ENCODE measurements at places on chromosomes 3 and 15. TPM values are rescaled to one million over a fixed set of nuclear protein-coding genes. Genes with fewer than 3 reads are reported as not detected.
A peak's percentile ranks its signal among the peaks of the same experiment; 100 is the strongest.

The HIGD2B gene
- total RNA-seq, result 0.55 TPM

The AADACL2 gene
- not detected for total RNA-seq

The SEMA5B gene
- total RNA-seq, result 1.6 TPM

The GABRB3 gene
- total RNA-seq, result not detected

The C3orf70 gene
- not detected for total RNA-seq

DNA sequence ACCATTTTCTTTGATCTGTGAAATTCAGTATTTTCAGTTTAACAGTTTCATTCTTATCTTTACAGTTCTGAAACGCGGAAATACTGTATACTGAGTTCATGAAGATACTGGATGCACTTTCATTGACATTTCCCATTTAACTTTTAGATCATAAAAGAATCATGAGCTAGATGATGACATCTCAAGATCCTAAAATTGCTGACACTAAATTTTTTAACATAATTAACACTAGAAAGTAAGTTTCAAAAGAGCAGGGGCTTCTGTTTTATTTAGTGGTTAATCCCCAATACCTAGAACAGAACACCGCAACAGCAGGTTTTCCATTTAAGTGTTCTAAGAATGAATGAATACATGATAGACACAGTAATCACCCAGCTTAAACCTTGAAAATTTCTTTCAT, 54.2 kb downstream of the SHQ1 start:
- peaks cover 7% of the 10 kb centered on the region for H3K4me1 ChIP-seq
- no peak overlapping the region for H3K27ac ChIP-seq
- DNase-seq, result no peak
- H3K27me3 ChIP-seq, result no peaks in the 10 kb centered on the region
- H3K36me3 ChIP-seq, result peaks cover 39% of the 10 kb centered on the region

DNA sequence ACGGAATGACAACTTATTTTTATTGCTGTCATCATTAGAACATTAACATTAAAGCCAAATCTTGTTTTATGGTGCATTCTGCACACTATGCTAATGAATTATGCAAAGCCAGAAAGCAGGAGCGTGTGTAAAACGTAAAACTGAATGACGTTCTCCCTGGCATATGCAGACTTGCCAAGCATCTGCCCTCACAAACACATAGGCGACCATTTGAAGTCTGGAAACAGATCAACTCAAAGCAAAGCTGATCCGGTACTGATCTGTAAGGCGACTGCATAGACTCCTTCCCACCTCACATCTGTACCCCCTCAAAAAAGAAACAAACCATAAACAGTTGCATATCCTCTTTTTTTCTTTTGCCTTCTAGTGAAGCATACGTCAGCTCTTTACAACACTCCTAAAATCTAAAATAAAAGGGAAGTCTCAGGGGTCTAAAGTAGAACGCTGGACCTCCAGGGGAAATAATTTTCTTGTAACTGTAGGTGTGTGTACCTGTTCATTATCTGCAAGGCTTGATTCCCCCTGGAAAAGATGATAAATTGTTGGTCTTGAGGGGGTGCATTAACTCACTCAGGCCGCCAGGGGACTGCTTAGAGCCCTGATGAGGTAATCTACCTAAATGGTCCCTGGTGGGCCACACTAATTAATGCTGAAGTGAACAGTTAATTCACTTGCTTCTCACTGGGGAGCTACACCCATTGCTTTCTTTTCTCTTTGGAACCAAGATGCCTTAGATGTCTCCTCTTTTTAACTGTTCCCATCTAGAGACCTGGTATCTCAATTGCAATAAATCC, 231.4 kb downstream of the CDIN1 start:
- no peak overlapping the region for H3K4me3 ChIP-seq
- no peaks in the 10 kb centered on the region for H3K27me3 ChIP-seq
- no peak overlapping the region for H3K27ac ChIP-seq
- H3K4me1 ChIP-seq, result no peaks in the 10 kb centered on the region
- peaks cover 7% of the 10 kb centered on the region for H3K36me3 ChIP-seq

DNA sequence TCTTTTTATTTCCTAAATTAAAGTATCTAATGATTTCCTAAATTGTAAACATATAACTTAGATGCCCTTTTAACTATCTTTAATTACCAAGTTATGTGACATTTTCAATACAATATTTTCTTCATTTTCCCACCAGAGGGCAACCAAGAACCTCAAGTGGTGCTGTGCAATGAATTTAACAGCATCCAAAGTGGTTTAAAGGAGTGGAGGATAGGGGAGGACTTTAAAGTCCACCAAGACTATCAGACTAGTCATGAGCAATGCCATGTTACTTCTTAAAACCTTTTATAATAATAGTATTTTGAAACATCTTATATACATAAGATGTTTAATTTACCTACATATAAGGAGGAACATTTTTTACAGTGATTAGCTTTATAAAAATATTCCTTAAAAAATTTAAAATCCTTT, 74.4 kb downstream of the DLG1 start:
- no peak for DNase-seq
- H3K27ac ChIP-seq, result no peak overlapping the region
- H3K4me3 ChIP-seq, result no peak overlapping the region
- no peaks in the 10 kb centered on the region for H3K27me3 ChIP-seq

- H3K36me3 ChIP-seq, result peaks cover 24% of the 10 kb centered on the region
- no peaks in the 10 kb centered on the region for H3K27me3 ChIP-seq
- no peak for DNase-seq
- H3K27ac ChIP-seq, result peak overlapping the region; percentile 76
These were observed 802 bp downstream of the RCN2 start for GRCh38 chr15:76932135-76932966.

DNA sequence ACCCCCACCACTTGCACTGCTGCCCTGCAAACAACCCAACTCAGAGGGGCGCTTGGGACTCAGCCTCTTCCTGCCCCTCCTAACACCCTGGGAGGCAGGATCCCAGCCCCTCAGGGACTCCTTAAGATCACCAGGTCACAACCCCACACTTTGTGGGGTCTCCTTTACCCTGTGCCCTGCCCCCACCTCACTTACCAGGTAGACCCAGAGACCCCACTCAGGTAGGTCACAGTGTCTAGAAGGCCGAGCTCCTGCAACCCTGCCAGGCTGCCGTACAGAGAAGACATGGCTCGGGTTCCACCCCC, 9.1 kb downstream of the PLA2G4F start:
- H3K27ac ChIP-seq, result no peak overlapping the region
- H3K4me3 ChIP-seq, result no peak overlapping the region
- H3K4me1 ChIP-seq, result no peaks in the 10 kb centered on the region
- peak; percentile 1 for DNase-seq

GRCh38 chr3:51371943-51372557, 13.0 kb upstream of the MANF start:
- H3K4me1 ChIP-seq, result no peaks in the 10 kb centered on the region
- DNase-seq, result no peak
- H3K36me3 ChIP-seq, result no peaks in the 10 kb centered on the region
- no peak overlapping the region for H3K27ac ChIP-seq

GRCh38 chr3:52185837-52186236, 12.1 kb upstream of the ALAS1 start:
- no peaks in the 10 kb centered on the region for H3K36me3 ChIP-seq
- H3K27me3 ChIP-seq, result no peaks in the 10 kb centered on the region
- DNase-seq, result no peak

GRCh38 chr15:30650012-30650929, 24.3 kb downstream of the ARHGAP11B start:
- DNase-seq, result no peak
- H3K36me3 ChIP-seq, result peaks cover 2% of the 10 kb centered on the region
- H3K27ac ChIP-seq, result peak overlapping the region; percentile 89
- no peaks in the 10 kb centered on the region for H3K27me3 ChIP-seq
- peaks cover 17% of the 10 kb centered on the region for H3K4me1 ChIP-seq

DNA sequence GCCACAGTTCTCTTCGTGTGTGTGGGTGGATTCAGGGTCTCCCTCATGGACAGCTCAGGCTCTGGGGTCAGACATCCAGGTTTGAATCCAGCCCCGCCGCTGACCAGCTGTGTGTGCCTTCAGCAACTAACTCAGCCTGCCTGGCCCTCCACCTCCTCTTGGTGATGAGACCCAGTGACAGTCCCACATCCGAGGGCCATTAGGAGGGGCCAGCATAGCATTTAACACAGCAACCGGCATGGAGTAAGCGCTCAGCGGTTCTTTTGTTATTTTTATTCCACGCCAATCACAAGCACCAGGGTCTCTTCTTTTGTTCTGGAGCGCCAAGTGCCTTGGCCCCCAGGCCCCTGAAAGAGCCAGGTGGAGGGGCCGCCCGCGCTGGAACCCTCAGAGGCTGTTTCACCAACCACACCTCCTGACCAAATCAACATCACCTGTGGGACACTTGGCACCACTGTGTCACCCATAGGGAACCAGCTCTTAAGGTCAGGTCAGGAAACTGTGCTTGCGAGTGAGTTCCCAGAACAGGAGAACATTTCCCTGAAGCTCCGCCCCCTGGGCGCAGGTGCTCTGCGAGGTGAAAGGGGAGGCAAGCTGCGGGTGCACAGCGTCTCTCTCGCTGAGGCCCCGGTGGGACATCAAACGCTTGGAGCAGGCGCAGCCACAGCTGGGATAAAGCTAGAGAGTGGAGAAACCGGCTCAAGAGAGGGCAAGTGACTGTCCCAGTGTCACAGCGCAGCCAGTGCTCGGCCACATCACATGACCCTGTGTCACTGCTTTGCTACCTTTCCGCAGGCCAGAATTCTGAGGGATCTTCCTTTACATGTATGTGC, 311.3 kb downstream of the UACA start:
- no peak overlapping the region for H3K27ac ChIP-seq
- H3K4me1 ChIP-seq, result peaks cover 17% of the 10 kb centered on the region
- H3K27me3 ChIP-seq, result peaks cover 6% of the 10 kb centered on the region

GRCh38 chr3:154137036-154137435, 15.8 kb downstream of the ARHGEF26 start:
- H3K4me3 ChIP-seq, result no peak overlapping the region
- no peaks in the 10 kb centered on the region for H3K4me1 ChIP-seq
- H3K27me3 ChIP-seq, result peaks cover 12% of the 10 kb centered on the region
- no peak overlapping the region for H3K27ac ChIP-seq

DNA sequence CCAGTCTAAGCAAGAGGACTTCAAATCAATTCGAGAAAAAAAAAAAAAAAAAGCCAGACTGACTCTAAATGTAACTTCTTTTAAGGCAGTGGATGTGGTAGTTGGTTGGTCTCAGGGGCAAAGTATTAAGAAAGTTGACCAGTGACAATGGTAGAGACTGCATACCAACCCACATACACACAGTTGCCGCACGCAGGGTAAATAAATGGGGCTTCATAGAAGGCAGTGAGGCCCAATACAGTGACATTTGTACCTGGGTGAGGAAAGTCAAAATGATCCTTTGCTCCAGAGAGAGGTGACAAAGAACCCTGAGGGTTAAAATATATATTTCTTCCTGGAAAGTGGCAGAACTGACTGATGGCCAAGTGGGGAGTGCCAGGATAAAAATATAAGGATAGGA, 100.8 kb upstream of the MEX3B start:
- H3K4me1 ChIP-seq, result no peaks in the 10 kb centered on the region
- H3K27ac ChIP-seq, result no peak overlapping the region
- no peak for DNase-seq
- peaks cover 42% of the 10 kb centered on the region for H3K36me3 ChIP-seq
- H3K27me3 ChIP-seq, result no peaks in the 10 kb centered on the region
- H3K4me3 ChIP-seq, result no peak overlapping the region

DNA sequence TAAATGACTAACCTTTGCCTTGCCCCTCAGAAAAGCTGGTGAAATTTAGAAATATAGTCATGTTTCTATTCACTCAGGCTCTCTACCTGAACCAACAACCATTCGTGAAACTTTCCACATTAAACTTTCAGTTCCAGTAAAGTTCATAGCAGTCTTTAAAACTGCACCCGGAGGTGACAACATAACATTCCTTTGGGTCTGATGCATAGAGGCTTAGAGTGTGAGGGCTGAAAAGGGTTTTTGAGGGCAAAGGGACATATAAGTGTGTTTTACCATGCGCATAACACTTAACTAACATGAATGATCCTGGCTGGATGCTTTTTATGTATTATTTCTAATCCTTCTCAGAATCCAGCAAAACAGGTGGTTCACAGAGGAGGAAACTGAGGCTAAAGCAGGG, 471.7 kb upstream of the MCTP2 start:
- H3K4me3 ChIP-seq, result no peak overlapping the region
- H3K27ac ChIP-seq, result no peak overlapping the region
- no peaks in the 10 kb centered on the region for H3K4me1 ChIP-seq
- no peak for DNase-seq
- no peaks in the 10 kb centered on the region for H3K27me3 ChIP-seq
- no peaks in the 10 kb centered on the region for H3K36me3 ChIP-seq

DNA sequence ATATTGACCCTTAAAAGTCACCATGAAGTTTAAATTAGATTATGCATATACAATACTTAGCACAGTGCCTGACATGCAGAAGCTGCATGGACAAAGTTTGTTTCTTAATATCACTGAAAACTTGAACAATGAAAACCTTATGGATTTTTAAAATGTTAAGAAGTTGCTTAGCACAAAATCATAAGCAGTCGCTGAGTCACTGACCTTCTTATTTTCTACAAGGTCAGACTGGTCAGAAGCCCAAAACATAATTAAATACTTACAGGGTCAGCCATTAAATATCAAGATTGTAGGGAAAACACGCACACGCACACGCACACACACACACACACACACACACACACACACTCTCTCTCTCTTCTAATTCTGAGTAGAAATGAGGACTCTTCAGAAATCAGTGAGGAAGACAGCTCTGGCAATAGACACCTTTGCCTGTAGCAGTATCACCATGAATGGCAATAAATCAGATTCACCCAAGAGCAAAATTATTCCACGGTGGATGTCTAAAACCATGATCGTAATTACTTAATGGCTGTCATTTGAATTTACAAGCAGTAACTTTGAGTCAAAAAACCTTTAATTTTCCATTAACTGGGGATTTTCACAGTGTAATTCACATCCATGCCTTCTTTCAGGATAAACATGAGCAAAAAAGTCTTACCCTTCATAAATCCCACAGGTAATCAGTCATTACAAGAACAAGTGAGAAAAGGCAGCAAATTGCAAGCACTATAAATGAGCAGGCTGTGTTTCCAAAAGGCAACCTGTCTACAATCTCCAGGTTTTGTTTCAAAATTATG, 147.5 kb downstream of the OSBPL10 start:
- no peaks in the 10 kb centered on the region for H3K27me3 ChIP-seq
- H3K4me1 ChIP-seq, result peaks cover 54% of the 10 kb centered on the region
- peaks cover 33% of the 10 kb centered on the region for H3K36me3 ChIP-seq
- no peak overlapping the region for H3K27ac ChIP-seq
- H3K4me3 ChIP-seq, result no peak overlapping the region
- DNase-seq, result no peak

DNA sequence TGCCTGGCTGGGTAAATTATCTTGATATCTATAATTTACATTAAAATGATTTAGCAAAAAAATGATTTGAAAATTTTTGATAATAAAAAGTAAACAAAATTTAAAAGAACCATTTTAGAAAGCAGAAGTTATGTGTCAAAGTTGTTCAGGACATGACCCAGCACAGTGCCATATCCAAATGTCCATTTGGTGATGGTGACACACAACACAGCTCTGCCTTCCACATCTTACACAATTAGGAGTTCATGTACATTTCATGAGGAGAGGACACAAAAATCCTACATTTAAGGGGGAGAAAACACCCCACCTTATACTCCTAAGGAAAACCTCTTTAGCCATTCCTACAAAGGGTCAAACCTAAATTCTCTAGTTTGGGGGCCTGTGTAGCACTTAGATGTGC, 10.7 kb upstream of the UBE2E1 start:
- no peak for DNase-seq
- no peak overlapping the region for H3K4me3 ChIP-seq
- H3K36me3 ChIP-seq, result no peaks in the 10 kb centered on the region
- no peaks in the 10 kb centered on the region for H3K27me3 ChIP-seq
- H3K27ac ChIP-seq, result no peak overlapping the region

Measured in activated B cell treated with CpG ODN at 0.5 μM for 24 hours (primary cell).